T-helper 1 cell treated with Interleukin-12 subunit alpha and Interleukin-12 subunit beta and Interleukin-4 antibody, amounts not matched to agents 30 ng/mL and 1 ng/mL, for 36 hours (primary cell): ENCODE measurements at places on chromosomes 11 and 22. TPM values are rescaled to one million over a fixed set of nuclear protein-coding genes. Genes with fewer than 3 reads are reported as not detected.

SCGB1D2 gene
- not detected in 2 replicates for total RNA-seq

TEX54 gene
- not detected in 2 replicates for total RNA-seq

RCOR2 gene
- 0.17 TPM in 1 of 2 replicates, not detected in the other for total RNA-seq

AKIP1 gene
- 21.0 and 21.4 TPM in 2 replicates for total RNA-seq

PELI3 gene
- 7.8 and 10.1 TPM in 2 replicates for total RNA-seq

CHRM4 gene
- 1.1 and 1.3 TPM in 2 replicates for total RNA-seq

ZC3H12C gene
- total RNA-seq, result 2.8 and 3.2 TPM in 2 replicates

SLC22A12 gene
- total RNA-seq, result not detected in 2 replicates

MMP27 gene
- total RNA-seq, result not detected in 2 replicates

P4HA3 gene
- not detected in 2 replicates for total RNA-seq

MMP26 gene
- not detected in 2 replicates for total RNA-seq
